ENCODE measurements at places on chromosomes 7 and 10. TPM values are rescaled to one million over a fixed set of nuclear protein-coding genes. Genes with fewer than 3 reads are reported as not detected.

DNA sequence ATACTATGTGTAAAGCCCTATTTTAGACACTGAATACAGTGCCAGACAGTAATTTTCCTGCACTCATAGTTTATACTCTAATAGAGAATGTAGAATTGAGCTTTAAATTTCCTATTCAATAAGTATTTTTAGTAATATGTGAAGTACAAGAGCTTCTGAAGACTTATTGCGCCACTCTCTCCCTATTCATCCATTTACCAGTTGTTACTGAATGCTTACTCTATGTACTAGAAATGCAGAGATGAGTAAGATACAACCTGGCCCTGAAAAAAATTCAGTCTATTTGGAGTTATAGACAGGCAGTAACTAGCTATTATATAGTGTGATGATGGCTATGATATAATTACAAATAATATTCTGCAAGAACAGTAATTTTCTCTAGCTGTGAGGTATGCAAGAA is 98.8 kb downstream of the ADK start:
- no peak overlapping the region for H3K27ac ChIP-seq
- no peaks in the 10 kb centered on the region for H3K36me3 ChIP-seq
- H3K4me1 ChIP-seq = no peaks in the 10 kb centered on the region
- no peaks in the 10 kb centered on the region for H3K27me3 ChIP-seq

- H3K36me3 ChIP-seq = no peaks in the 10 kb centered on the region
- no peak overlapping the region for H3K27ac ChIP-seq
- no peaks in the 10 kb centered on the region for H3K4me1 ChIP-seq
These were observed 20.2 kb downstream of the PLPP4 start for GRCh38 chr10:120477021-120477742.

The MYOF gene
- total RNA-seq = 43.6 TPM

DNA sequence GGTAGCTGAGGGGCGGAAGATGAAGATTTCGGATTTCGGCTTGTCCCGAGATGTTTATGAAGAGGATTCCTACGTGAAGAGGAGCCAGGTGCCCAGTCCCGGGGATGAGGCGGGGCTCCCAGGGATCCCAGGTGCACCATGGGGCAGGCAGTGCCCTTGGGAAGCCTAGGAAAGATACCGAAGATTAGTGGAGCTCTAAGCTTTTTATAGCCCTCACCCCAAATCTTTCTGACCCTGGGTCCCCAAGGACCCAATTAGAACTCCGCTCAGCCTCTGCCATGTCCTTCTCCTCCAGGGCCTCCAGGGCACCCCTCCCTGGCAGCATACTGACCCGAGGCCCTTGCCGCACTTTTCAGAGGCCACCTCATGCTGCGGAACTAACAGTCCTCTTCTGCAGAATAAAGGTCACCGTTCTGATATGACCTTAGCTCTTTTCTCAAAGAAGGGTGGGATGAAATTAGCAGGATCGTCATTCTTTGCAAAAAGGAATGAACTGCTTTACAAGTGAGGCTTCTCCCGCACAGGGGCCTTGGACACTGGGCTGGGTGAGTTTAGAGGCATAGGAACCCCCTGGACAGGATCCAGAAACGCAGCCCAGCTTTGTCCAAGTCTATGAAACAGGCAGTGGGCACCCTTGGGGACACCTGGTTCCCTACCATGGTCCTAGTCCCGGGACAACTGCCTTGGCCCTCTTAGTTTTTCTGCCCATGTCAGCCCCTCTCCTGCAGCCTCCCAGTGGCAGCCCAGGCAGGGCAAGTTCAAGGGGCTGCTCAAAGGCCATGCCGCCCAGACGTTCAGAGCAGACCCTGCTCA is 17.9 kb upstream of the CSGALNACT2 start:
- no peak overlapping the region for H3K27ac ChIP-seq
- H3K4me1 ChIP-seq = peaks cover 9% of the 10 kb centered on the region
- no peak for DNase-seq
- no peaks in the 10 kb centered on the region for H3K27me3 ChIP-seq

The PON3 gene
- 0.69 TPM for total RNA-seq

- H3K4me1 ChIP-seq = no peaks in the 10 kb centered on the region
- H3K27ac ChIP-seq = no peak overlapping the region
- no peaks in the 10 kb centered on the region for H3K36me3 ChIP-seq
- H3K4me3 ChIP-seq = no peak overlapping the region
These were observed 17.8 kb upstream of the TBRG4 start for GRCh38 chr7:45129181-45129800.

The OR2A42 gene
- total RNA-seq = not detected

- H3K36me3 ChIP-seq = peaks cover 10% of the 10 kb centered on the region
- H3K4me1 ChIP-seq = peaks cover 78% of the 10 kb centered on the region
- H3K27me3 ChIP-seq = no peaks in the 10 kb centered on the region
- H3K27ac ChIP-seq = peak overlapping the region; percentile 90
These were observed 6.3 kb downstream of the KIAA1217 start for GRCh38 chr10:24215196-24215595.

DNA sequence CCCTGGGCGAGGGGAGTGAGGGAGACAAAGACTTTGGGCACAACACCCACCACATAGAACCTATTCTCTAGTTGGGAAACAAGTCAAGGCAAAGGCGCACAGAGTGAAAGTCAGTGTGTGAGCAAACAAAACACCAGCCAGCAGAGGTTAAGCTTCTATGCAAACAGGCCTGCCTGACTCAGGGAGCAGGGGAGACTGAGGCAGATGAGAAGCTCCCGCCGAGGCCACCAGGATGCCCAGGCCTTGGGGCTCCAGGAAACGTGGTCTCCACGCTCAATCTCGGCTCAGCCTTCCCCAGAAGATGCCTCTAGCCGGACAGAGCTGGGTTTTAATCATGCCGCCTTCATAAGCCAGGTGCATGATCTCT is 74.1 kb upstream of the KCNMA1 start:
- H3K36me3 ChIP-seq = no peaks in the 10 kb centered on the region
- peaks cover 77% of the 10 kb centered on the region for H3K27me3 ChIP-seq
- peaks cover 6% of the 10 kb centered on the region for H3K4me1 ChIP-seq
- no peak for DNase-seq
- peak overlapping the region; percentile 63 for H3K4me3 ChIP-seq

DNA sequence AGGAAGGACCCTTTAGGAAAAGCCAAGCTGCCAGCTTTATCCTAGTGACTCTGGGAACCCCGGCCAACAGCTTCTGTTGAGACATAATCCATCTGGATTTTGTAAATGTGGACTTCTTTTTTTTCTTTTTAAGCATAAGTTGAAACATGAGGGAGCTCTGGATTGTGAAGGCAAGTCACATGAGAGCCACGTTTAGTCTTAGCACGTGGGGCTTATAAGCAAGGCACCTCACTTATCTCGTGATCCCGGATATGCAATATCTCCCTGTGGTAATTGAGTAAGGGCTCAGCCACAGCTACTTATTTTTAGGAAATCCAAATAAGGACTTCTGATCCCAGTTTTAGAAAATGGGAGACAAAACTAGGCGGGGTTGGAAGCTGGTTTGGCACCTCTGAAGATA is 111.2 kb upstream of the PTN start:
- H3K4me3 ChIP-seq = peak overlapping the region; percentile 43
- H3K27ac ChIP-seq = peak overlapping the region; percentile 58
- H3K36me3 ChIP-seq = no peaks in the 10 kb centered on the region
- H3K4me1 ChIP-seq = peaks cover 26% of the 10 kb centered on the region

GRCh38 chr7:107850216-107850615 is 40.8 kb upstream of the DLD start:
- no peak for DNase-seq
- H3K27me3 ChIP-seq = peaks cover 4% of the 10 kb centered on the region
- H3K4me3 ChIP-seq = no peak overlapping the region
- H3K27ac ChIP-seq = no peak overlapping the region
- H3K4me1 ChIP-seq = no peaks in the 10 kb centered on the region

DNA sequence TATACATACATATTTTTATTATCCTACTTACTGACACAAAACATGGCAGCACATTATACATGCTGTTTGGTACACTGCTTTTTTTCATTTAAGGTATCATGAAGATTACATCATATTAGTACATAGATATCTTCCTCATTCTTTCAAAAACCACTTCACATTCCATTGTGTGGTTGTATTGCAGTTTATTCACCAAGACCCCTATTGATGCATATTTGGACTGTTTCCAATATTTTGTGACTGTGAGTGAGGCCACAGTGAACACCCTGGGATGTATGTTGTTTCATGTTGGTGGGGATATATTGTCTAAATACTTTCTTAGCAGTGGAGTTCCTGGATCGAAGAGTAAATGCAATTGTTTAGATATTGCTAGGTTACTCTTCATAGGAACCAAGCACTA is 39.0 kb downstream of the TFAM start:
- no peaks in the 10 kb centered on the region for H3K27me3 ChIP-seq
- H3K4me1 ChIP-seq = no peaks in the 10 kb centered on the region
- H3K4me3 ChIP-seq = no peak overlapping the region
- H3K36me3 ChIP-seq = no peaks in the 10 kb centered on the region
- no peak overlapping the region for H3K27ac ChIP-seq

The SOSTDC1 gene
- 0.85 TPM for total RNA-seq

DNA sequence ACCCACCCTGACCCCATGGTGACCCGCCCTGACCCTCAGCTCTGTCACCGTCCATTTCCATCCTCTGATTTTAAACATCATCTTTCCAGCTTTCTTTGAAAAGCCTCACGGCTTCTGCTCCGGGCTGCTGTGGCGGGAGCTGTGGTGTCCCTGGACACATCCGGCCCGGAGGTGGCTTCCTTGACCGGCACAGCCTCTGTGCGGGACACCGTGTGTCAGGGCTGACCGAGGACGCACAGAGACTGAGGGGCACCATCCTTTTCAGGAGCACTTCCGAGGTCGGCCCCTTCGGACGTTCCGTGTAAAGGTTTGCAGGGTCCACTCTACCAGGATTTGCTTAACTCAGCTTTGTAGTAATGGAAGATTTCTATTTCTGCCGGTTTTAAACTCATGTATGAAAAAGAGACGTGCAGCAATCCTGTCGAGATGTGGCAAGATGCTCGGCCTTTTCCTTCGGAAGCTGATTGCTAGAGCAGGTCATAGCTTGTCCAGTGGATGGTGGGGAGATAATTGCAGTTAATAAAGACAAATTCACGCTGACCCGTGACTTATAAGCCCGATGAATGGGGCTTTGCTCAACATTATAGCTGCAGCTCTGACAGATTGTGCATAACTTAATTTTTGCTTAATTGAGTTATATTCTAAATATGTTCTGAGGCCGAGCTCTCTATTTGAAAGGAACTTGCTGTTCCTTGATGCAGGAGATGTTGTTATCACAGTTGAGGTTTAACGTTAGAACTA is 54.4 kb upstream of the CFAP46 start:
- H3K27me3 ChIP-seq = peaks cover 87% of the 10 kb centered on the region
- H3K4me3 ChIP-seq = no peak overlapping the region
- H3K4me1 ChIP-seq = no peaks in the 10 kb centered on the region
- DNase-seq = no peak
- H3K27ac ChIP-seq = no peak overlapping the region

The ITPRID1 gene
- not detected for total RNA-seq

DNA sequence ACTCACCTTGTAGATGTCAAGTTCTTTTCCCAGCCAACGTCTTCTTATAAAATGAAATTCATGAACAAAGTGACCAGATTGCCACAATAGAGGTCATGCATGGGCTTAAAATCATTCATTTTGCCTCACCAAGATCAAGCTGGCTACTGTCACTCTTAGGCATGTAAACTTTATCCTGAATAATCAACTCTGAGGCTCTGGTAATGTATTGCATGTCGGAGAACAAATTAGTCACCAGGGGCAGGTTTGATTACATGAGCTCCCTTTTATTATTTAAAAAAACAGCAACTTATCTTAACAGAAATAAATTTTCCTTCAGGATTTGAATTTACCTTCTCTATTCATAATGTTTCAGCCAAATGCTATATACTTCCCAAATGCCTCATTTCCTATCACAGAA is 112.9 kb upstream of the SP4 start:
- H3K36me3 ChIP-seq = no peaks in the 10 kb centered on the region
- no peak for DNase-seq
- peaks cover 7% of the 10 kb centered on the region for H3K27me3 ChIP-seq
- H3K4me1 ChIP-seq = no peaks in the 10 kb centered on the region

The AFAP1L2 gene
- 7.0 TPM for total RNA-seq

- no peak overlapping the region for H3K4me3 ChIP-seq
- DNase-seq = no peak
- no peak overlapping the region for H3K27ac ChIP-seq
- H3K36me3 ChIP-seq = no peaks in the 10 kb centered on the region
- no peaks in the 10 kb centered on the region for H3K4me1 ChIP-seq
These were observed 37.2 kb downstream of the CYCS start for GRCh38 chr7:25087855-25088254.

The GIMAP8 gene
- total RNA-seq = 11.0 TPM

The SPDYE2 gene
- not detected for total RNA-seq

DNA sequence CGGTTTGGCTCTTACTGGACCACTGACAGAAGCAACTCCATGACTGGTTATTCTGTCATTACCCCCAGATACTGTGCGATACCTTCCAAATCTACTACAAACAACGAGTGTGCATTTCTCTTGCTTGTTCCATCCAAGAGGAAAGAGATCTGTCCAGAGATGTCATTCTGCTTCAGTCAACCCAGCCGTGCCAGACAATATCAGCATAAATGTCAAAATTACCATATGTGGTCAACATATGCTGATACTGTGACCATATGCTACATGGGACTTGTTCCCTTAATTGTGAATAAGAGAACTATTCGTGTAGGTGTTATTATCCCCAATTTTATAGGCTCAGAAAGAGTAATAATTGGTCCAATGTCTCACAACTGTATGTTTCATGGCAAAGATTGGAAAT is 143.2 kb upstream of the PRSS1 start:
- no peak for DNase-seq
- no peak overlapping the region for H3K27ac ChIP-seq
- no peaks in the 10 kb centered on the region for H3K4me1 ChIP-seq
- no peaks in the 10 kb centered on the region for H3K36me3 ChIP-seq
- peaks cover 66% of the 10 kb centered on the region for H3K27me3 ChIP-seq

The THSD7A gene
- total RNA-seq = 1.6 TPM
